ENCODE measurements at places on chromosomes 6 and 20. TPM values are rescaled to one million over a fixed set of nuclear protein-coding genes. Genes with fewer than 3 reads are reported as not detected.
A peak's percentile ranks its signal among the peaks of the same experiment; 100 is the strongest.

The CDSN gene
- polyA plus RNA-seq, result not detected

The BCAS4 gene
- 0.69 TPM for polyA plus RNA-seq

The PXMP4 gene
- polyA plus RNA-seq, result 11.4 TPM

The OARD1 gene
- polyA plus RNA-seq, result 16.8 TPM

DNA sequence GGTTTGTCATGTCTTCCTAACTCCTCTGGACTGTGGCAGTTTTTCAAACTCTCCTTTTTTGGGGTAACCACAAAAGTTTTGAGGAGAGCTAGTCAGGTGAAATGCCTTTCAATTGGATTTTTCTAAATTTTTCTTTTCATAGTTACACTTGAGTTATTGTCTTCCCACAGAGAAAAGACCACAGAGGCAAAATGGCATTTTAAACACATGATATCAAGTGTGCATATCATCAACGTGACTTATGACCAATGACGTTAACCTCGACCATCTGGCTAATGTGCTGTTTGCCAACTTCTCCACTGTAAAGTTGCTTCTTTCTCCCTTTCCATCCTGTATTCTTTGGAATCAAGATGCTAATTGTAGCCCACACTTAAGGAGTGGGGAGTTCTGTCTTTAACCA is 41.3 kb upstream of the SNAP25 start:
- H3K27ac ChIP-seq, result no peak overlapping the region
- DNase-seq, result no peak
- H3K4me1 ChIP-seq, result peaks cover 4% of the 10 kb centered on the region
- no peaks in the 10 kb centered on the region for H3K27me3 ChIP-seq
- no peak overlapping the region for H3K4me3 ChIP-seq

DNA sequence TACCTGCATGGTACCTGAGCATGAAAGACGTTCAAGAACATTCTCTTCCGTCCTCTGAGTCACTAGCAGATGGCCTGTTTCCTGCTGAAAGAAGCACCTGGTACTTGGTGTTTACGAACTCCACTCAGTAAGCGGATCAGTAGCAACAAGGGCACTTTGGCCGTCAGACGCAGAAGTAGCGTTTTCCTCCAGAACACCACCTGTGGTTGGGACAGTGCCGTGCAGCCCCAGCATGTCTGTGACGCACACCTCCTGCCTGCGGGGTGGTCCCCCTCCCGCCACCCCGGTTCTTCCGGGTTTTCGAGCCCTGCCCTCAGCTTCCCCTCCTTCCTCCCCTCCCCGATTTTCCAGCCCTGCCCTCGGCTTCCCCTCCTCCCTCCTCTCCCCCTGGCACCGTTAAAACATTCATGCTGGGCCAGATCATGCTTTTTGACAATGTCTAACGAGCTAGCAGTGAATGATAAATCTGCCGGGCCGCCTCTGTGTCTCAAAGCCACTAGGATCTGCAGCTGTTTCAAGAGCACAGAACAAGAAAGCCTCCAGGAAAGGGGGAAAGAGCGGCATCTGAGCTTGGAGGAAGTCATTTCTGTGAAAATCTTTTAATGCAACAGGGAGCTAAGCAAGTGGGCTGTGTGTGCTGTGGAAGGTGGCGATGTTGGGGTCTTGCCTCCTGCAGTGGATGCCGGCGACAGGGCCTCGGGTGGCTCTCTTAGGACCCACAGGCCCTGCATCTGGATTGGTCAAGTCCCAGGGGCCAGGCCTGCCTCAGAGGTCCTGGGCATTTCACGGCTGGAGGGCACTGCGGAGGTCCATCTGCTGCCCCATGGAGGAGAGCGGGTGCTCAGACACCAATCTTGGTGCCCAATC is 207.9 kb downstream of the ERMARD start:
- no peak overlapping the region for H3K27ac ChIP-seq
- peaks cover 42% of the 10 kb centered on the region for H3K4me1 ChIP-seq
- no peaks in the 10 kb centered on the region for H3K27me3 ChIP-seq
- H3K36me3 ChIP-seq, result no peaks in the 10 kb centered on the region

GRCh38 chr6:106972500-106972899 is 2.0 kb downstream of the CD24 start:
- H3K27ac ChIP-seq, result no peak overlapping the region
- no peak overlapping the region for H3K4me3 ChIP-seq
- H3K4me1 ChIP-seq, result peaks cover 21% of the 10 kb centered on the region
- no peaks in the 10 kb centered on the region for H3K36me3 ChIP-seq
- DNase-seq, result no peak

DNA sequence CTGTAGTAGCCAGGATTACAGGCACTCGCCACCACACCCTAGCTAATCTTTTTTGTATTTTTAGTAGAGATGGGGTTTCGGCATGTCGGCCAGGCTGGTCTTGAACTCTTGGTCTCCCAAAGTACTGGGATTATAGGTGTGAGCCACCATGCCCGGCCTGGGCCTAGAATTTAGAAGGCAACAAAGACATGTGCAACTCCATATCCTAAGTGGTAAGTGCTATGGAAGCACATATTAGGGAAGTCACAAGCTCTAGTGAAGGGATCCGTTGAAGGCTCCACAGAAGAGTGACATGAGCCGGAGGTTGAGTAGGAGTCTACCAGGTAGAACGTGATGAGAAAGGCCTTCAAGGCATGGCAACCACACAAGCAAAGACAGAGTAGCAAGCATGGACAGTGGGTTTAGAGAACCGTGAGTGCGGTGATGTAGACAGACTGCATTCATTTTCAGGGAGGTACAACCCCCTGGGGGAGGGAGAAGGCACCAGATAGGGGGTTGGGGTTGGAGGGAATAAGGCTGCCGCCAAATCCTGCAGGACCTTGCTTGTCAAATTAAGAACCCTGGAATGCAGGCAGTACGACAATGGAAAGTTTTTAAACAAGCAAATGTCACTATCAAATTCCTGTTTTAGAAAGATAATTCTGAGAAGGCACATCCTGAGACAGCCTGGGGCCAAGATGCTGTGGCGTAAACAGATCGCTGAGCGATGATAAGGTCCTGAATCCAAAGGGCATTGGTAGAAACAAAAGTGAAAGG is 50.2 kb downstream of the ARHGAP18 start:
- no peaks in the 10 kb centered on the region for H3K27me3 ChIP-seq
- H3K27ac ChIP-seq, result no peak overlapping the region
- no peaks in the 10 kb centered on the region for H3K36me3 ChIP-seq
- no peak for DNase-seq
- peaks cover 5% of the 10 kb centered on the region for H3K4me1 ChIP-seq

DNA sequence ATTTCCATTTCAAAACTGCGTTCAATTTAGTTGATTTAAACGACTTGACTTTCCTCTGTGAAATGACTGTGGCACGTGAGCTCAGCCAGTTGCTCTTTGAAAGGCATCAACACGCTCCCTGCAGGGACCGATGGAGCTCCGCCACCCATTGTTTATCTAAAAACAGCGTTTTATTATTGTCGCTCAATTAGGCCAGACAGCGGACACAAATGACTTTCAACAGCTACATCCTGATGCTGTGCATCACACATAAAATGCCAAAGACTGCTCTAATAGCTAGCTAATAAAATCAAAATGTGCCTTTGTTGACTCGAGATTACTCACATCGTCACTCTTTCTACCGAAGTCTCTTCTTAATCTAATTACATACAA is 332.5 kb downstream of the CD83 start:
- no peak overlapping the region for H3K27ac ChIP-seq
- peaks cover 20% of the 10 kb centered on the region for H3K4me1 ChIP-seq
- H3K36me3 ChIP-seq, result no peaks in the 10 kb centered on the region
- DNase-seq, result no peak
- no peaks in the 10 kb centered on the region for H3K27me3 ChIP-seq
- H3K4me3 ChIP-seq, result no peak overlapping the region

- no peak for DNase-seq
- no peak overlapping the region for H3K4me3 ChIP-seq
- H3K36me3 ChIP-seq, result no peaks in the 10 kb centered on the region
- H3K4me1 ChIP-seq, result no peaks in the 10 kb centered on the region
These were observed 143.5 kb downstream of the ZFP64 start for GRCh38 chr20:52047811-52048764.

- DNase-seq, result no peak
- no peaks in the 10 kb centered on the region for H3K27me3 ChIP-seq
- H3K4me3 ChIP-seq, result no peak overlapping the region
- H3K36me3 ChIP-seq, result no peaks in the 10 kb centered on the region
- H3K27ac ChIP-seq, result no peak overlapping the region
These were observed 187.4 kb upstream of the SNX9 start for GRCh38 chr6:157635388-157636244.

DNA sequence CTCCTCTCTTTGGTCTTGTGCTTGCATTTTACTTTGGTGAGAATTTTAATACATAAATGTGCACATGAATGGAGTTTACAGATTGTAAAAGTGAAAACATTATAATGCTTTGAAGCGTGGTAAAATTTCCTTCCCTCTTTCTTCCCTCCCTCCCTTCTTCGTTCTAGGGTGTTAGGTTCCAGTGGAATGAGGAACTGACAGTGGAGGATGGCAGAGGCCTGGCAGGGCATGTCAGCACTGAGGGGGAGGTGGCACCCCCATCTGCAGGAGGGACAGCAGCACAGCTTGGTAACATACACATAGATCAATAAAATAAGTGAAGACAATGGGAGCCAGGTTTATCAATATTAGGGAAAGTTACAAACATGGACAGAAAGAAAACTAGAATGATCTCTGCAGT is 47.5 kb downstream of the RNASET2 start:
- H3K36me3 ChIP-seq, result no peaks in the 10 kb centered on the region
- H3K27ac ChIP-seq, result peak overlapping the region; percentile 29
- H3K27me3 ChIP-seq, result no peaks in the 10 kb centered on the region
- no peak for DNase-seq
- peaks cover 19% of the 10 kb centered on the region for H3K4me1 ChIP-seq

DNA sequence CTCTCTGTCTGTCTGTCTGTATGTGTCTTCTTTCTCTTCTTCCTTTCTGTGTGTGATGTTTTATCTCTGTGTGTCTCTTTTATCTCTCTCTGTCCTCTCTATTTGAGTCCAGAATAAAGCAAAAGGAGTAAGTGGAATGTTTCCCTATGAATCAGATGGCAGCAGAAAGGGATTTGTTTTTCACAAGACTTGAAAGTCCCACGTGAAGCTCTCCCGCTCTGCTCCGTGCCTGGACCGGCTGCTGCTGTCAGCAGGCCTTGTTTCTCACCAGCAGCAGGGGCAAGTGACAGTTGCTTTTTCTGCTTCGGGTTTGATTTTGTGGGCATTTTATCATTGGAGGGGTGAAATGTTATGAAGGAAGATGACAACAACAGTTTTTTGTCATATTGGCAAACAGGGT is 212.7 kb downstream of the PACRG start:
- H3K27ac ChIP-seq, result no peak overlapping the region
- DNase-seq, result no peak
- H3K4me1 ChIP-seq, result no peaks in the 10 kb centered on the region
- no peaks in the 10 kb centered on the region for H3K36me3 ChIP-seq
- no peak overlapping the region for H3K4me3 ChIP-seq

GRCh38 chr6:166456395-166457156 is 73.8 kb upstream of the MPC1 start:
- no peaks in the 10 kb centered on the region for H3K36me3 ChIP-seq
- H3K27me3 ChIP-seq, result no peaks in the 10 kb centered on the region
- no peaks in the 10 kb centered on the region for H3K4me1 ChIP-seq
- H3K27ac ChIP-seq, result no peak overlapping the region

DNA sequence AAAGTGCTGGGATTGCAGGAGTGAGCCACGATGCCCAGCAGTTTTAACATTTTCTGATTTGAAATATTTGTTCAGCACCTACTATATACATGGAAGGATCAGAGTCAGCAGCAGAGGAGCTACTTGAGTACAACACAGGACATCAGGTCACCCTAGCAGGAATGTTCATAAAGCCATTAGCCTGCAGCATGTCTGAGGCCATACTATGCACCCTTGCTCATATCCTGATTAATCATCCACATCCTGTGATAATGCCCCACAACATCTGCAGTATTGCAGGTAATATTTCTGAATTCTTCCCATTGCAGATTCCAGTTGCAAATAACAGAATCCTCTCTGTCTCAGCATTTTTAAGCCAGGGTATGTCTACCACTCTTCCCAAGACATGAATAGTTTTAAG is 171.0 kb upstream of the PRND start:
- H3K36me3 ChIP-seq, result no peaks in the 10 kb centered on the region
- H3K27me3 ChIP-seq, result peaks cover 13% of the 10 kb centered on the region

DNA sequence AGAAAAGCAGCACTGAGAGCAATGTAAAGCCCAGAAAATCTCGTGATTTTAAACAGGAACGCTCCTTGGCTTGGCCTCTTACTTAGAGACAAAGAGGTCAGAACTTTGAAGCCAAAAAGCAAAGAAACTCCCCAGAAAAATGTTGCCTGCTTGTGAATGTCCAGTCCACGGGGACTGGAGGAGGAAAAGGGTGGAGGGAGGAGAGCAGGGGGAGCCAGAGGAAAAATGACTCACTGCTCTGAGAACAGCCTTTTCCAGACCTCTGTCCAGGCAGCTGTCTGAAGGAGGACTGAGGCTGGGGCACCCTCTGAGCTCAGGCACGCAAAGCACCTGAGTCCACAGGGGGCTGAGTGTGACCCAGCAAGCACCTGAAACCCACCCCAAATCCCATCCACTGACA is 64.7 kb downstream of the TRAM2 start:
- H3K27me3 ChIP-seq, result no peaks in the 10 kb centered on the region
- no peak overlapping the region for H3K27ac ChIP-seq
- H3K36me3 ChIP-seq, result peaks cover 92% of the 10 kb centered on the region
- H3K4me3 ChIP-seq, result no peak overlapping the region

- H3K27ac ChIP-seq, result no peak overlapping the region
- no peaks in the 10 kb centered on the region for H3K27me3 ChIP-seq
- DNase-seq, result no peak
These were observed 151.8 kb upstream of the HEY2 start for GRCh38 chr6:125597411-125598253.

- DNase-seq, result peak; percentile 16
- no peak overlapping the region for H3K27ac ChIP-seq
- H3K27me3 ChIP-seq, result no peaks in the 10 kb centered on the region
- H3K36me3 ChIP-seq, result no peaks in the 10 kb centered on the region
- H3K4me3 ChIP-seq, result peak overlapping the region; percentile 68
- peaks cover 24% of the 10 kb centered on the region for H3K4me1 ChIP-seq
These were observed 17.5 kb downstream of the PTK7 start for GRCh38 chr6:43093436-43094289.

DNA sequence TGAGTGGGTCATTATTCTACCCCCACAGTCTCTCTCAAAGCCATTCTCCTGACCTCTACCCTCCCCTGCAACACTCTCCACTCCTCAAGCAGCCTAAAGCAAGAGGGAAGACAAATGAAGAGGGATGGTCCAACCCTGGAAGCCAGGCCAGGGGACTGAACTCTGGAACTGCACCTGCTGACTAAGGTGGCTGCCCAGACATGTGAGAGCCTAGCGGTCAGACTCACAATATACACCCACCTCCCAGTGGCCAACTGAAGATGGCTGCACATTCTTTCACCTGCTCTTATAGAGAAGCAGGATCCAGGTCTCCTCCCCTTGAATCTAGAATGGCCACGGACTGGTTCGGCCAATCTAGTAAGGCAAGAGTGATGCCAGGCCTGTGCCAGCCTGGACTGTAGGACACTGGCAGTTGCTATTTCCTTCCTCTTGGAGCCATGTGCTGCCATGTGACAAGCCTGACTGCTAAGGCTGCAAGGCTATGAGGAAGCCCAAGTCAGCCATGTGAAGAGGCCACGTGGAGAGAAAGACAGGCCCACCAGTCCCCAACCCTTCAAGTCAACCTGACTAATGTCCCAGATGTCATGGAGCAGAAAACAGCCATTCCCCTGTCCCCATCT is 31.8 kb downstream of the ACSS1 start:
- DNase-seq, result no peak
- H3K27me3 ChIP-seq, result no peaks in the 10 kb centered on the region
- no peak overlapping the region for H3K4me3 ChIP-seq
